Right renal pelvis (tissue), 4 donors: ENCODE measurements at places on chromosomes 7 and 10.

DNA sequence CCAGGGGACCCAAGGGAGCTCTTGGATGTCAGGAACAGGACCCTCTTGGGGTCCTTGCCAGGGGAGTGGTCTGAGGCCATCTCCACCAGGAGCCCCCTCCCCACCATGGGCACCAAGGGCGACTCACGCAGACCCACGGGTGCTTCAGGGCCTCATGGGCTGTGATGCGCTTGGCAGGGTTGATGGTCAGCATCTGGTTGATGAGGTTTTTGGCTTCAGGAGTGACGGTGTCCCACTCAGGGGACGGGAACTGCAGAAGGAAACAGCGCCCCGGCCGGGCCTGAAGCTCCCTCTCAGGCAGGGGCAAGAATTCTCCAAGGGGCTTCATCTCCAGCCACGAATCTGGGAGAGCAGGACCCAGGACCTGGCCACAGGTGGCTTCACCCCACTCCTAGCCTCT, 41.3 kb downstream of the YKT6 start:
- no peak for DNase-seq

GRCh38 chr7:2808891-2809665, 35.0 kb downstream of the GNA12 start:
- no peak for DNase-seq

DNA sequence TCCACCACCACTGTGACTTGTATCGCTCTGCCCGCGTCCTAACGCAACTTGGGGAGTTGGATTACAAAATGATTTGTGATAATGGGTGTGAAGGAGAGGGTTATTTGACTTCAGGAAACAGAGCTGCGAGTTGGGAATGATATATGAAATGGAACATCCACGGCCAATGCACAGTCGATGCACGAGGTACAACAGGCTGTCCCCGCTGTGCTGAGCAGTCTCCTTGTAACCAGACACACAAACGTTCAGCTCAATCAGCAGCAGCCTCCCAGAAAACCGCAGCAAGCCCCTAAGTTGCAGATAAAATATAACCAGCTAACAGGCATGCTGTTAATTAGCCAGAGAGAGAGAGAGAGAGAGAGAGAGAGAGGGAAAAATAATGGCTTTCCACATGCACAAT, 332.7 kb upstream of the MGMT start:
- DNase-seq: no peak

GRCh38 chr10:93397020-93397419, 85.1 kb downstream of the MYOF start:
- DNase-seq: no peak

DNA sequence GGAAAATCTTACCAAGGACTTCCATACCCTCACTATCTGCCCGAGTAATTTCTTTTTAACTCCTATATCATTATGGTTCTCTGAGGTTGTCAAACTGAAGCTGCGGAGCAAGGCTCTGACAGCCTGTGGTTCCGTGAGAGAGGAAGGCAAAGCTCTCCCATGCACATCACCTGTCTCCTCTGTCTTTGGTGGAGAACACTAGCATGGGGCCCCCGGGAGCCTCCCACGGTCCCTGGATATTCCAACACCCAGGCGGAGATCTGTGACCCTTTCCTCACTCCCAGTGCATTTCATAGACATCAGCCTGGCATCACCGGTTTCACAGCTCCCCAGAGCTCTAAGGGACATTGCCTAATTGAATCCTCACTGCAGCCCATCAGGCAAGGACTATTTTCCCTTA, 10.4 kb downstream of the RBP4 start:
- no peak for DNase-seq

- DNase-seq: no peak
Observed at GRCh38 chr10:59303018-59303417, 59.3 kb downstream of the FAM13C start.

- DNase-seq: no peak
Observed at GRCh38 chr10:28996947-28997551, 291.8 kb upstream of the LYZL1 start.

GRCh38 chr7:47358944-47359588, 222.8 kb downstream of the TNS3 start:
- DNase-seq: no peak

DNA sequence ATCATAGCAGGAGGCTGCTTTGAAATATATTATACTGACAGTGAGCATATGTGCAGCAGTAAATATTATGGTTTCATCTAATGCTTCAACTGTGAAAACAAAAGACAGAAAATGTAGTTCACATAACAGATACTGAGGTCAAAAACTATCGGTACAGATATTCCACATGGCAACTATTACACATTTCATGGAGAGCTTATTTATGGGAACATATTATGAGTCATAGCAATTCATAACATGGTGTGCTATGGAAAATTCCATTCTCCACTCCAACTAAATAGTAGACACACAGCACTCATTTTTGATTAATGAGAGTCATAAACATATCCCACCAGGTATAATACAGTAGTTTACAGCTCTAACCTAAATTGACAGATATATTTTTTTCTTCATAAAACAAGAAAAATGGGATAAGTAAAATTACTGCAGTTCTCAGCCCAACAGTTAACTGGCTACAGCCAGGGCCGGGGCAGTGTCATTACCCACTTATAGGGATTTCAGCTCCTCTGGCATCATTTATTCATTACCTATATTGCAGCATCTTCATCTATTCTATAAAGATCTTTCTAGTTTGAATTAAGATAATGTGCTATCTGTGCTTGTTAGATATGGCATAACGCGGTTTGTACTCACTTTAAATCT, 475.6 kb upstream of the KLF6 start:
- no peak for DNase-seq

GRCh38 chr10:1613511-1613910, 123.8 kb downstream of the ADARB2 start:
- DNase-seq: no peak

DNA sequence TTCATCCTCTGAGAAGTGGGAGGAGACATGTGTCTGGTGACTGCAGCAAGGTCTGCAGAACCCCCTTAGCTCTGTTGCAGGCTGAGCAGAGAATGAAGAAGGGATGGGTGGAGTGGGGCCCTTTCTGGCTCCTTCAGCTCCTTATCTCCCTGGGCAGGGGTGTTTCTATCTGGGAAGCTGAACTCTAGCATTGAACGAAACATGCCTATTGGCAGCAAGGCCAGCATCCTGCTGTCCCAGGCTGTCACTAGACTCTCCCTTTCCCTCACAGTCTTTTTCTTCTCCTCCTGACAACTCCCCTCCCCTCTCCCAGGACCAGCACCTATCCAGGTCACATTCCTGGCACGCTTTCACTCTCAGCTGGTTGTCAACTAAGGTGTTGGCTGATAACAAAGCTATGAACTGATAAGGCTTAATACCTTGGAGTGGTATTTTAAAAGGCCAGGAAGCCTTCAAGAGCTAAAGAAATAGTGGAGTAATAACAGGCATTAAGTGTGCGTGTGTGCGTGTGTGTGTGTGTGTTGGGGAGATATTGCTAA, 128.8 kb upstream of the FZD8 start:
- DNase-seq: no peak

- DNase-seq: no peak
Observed at GRCh38 chr7:90569368-90569767, 26.8 kb upstream of the CDK14 start.

- DNase-seq: no peak
Observed at GRCh38 chr10:86226781-86227201, 139.8 kb downstream of the GRID1 start.
